Activated CD4-positive, alpha-beta T cell treated with anti-CD3 and anti-CD28 coated beads, Interleukin-2, amount 10 ng/mL, durations not matched to agents 24 days and 14 days (primary cell): ENCODE measurements at places on chromosomes 3 and 15. TPM values are rescaled to one million over a fixed set of nuclear protein-coding genes. Genes with fewer than 3 reads are reported as not detected.

The CCR8 gene
- 5.7 and 7.5 TPM in 2 replicates for total RNA-seq

The TMEM266 gene
- total RNA-seq = not detected in 2 replicates

The GOLGA6B gene
- not detected in 2 replicates for total RNA-seq

The UBAP1L gene
- total RNA-seq = 6.3 and 6.6 TPM in 2 replicates

The GNAT1 gene
- not detected in 2 replicates for total RNA-seq
